Colonic mucosa (tissue), 4 donors: ENCODE measurements at places on chromosomes 5 and 9. TPM values are rescaled to one million over a fixed set of nuclear protein-coding genes. Genes with fewer than 3 reads are reported as not detected.
A peak's percentile ranks its signal among the peaks of the same experiment; 100 is the strongest.

DNA sequence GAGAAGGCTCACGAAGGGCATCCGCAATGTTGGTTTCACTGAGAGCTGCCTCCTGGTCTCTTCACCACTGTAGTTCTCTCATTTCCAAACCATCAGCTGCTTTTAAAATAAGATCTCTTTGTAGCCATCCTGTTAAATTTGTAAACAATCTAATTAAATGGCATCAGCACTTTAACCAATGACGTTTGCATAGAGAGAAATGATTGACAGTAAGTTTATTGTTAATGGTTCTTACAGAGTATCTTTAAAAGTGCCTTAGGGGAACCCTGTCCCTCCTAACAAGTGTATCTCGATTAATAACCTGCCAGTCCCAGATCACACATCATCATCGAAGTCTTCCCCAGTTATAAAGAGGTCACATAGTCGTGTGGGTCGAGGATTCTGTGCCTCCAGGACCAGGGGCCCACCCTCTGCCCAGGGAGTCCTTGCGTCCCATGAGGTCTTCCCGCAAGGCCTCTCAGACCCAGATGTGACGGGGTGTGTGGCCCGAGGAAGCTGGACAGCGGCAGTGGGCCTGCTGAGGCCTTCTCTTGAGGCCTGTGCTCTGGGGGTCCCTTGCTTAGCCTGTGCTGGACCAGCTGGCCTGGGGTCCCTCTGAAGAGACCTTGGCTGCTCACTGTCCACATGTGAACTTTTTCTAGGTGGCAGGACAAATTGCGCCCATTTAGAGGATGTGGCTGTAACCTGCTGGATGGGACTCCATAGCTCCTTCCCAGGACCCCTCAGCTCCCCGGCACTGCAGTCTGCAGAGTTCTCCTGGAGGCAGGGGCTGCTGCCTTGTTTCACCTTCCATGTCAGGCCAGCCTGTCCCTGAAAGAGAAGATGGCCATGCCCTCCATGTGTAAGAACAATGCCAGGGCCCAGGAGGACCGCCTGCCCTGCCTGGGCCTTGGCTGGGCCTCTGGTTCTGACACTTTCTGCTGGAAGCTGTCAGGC, 16.6 kb downstream of the SQSTM1 start:
- DNase-seq = no peak

DNA sequence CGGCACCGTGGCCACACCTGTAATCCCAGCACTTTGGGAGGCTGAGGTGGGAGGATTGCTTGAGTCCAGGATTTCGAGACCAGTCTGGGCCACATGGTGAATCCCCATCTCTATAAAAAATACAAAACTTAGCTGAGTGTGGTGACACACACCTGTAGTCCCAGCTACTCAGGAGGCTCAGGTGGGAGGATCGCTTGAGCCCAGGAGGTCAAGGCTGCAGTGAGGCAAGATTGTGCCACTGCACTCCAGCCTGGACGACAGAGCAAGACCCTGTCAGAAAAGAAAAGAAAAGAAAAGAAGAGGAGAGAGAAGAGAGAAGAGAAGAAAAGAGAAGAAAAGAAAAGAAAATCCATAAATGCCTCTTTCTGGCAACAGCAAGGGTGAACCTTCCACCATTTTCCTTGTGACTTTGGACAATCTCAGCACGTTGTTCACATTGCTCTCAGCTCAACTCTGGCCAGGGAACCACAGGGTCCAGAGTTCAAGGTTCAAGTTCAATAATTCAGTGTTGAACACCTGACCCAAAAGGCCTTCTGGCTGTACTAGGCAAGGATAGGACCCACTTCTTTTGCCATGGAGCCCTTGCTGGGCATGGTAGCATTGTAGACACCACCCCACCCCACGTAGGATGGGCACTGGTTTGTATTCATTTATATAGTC, 14.6 kb upstream of the DUSP1 start:
- no peak for DNase-seq

Gene DNAH5
- 0.05 TPM for total RNA-seq

GRCh38 chr5:60372786-60373185, 327.2 kb downstream of the DEPDC1B start:
- DNase-seq = no peak

DNA sequence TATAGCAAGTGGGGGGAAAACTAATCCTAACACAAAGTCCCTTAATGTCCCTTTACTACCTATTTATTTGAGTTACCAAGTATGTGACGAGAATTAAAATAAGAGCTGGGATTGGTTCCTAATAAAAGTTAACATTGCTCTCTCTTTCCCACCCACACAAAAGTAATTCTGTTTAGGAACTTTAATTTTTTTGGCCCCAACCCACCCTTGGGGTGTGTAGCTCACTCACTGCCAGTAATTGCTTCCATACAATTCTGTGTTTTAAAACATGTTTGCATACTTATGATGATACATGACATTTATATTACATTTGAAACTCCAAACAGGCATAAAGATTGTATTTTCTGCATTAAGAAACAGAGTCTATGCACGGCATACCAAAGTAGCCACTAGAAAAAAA, 106.5 kb downstream of the BNC2 start:
- DNase-seq = no peak

DNA sequence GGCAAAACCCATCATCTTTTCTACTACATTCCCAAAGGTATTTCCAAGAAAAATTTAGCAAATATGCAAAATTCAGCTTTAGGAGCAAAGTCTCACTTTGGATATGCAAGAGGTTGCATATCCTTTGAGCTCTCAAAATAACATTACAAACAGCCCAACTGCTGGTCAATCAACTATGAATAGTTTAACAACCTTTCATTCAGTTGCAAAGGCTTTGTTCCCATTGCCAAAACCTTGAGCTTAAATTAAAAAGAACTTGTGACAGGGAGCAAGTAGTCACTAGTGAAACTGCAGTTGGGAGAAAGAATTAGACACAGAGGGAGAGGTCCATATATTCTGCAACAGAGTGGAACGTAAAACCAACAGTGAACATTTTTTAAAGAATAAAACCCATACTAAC, 8.8 kb downstream of the ZNF608 start:
- DNase-seq = no peak

DNA sequence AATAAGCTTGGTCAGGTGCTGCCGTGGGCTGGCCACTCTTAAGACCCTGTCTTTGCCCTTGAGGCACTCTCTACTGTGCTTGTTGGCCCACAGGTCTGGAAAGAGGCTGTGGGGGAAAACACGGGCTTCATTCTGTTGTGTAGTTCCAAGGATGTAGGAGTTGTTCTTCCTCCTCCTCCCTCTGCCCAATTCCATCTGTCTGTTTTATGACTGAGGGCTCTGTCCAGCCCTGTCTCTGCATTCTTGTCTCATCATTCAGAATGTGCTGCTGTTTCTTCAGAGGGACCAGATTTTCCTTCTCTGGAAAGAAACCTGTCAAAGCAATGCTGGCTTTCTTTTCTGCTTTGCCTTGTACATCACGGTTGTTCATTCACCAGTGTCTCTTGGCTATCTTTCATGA, 84.1 kb downstream of the MAP1B start:
- DNase-seq = no peak

Gene CNTNAP3
- 1.6 TPM for total RNA-seq

DNA sequence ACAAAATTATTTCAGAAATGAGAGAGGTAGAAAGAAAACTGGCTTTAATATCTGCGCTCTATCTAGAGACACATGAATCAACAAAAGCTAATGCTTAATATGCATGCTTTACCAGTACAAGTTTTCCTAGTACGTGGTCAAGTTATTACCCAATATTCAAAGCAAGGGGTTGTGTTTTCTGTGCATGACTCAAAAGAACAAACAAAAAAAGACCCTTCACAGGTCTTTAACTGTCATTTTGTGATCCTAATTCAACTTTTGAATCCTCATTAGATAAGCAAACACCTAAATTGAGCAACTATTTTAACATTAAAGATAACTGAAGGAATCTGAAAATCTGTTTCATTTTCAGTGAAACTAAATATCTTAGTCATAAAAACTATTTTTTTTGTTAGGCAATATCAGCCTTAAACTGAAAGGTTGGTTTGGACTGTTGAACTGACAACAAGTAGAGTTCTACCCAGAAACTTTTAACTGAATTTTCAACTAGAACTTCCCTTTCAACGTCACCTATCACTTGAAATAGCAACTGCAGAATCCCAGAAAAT, 12.5 kb downstream of the ST8SIA4 start:
- DNase-seq = no peak

- peak; percentile 38 for DNase-seq
These were observed 5.6 kb downstream of the P4HA2 start for GRCh38 chr5:132221781-132222648.

Gene MSX2
- total RNA-seq = 0.88 TPM

GRCh38 chr9:32701321-32702022, 66.0 kb upstream of the TAF1L start:
- no peak for DNase-seq

Gene SEMA6A
- total RNA-seq = 89.9 TPM

- peak; percentile 2 for DNase-seq
These were observed 55.6 kb upstream of the COL5A1 start for GRCh38 chr9:134585746-134586706.

DNA sequence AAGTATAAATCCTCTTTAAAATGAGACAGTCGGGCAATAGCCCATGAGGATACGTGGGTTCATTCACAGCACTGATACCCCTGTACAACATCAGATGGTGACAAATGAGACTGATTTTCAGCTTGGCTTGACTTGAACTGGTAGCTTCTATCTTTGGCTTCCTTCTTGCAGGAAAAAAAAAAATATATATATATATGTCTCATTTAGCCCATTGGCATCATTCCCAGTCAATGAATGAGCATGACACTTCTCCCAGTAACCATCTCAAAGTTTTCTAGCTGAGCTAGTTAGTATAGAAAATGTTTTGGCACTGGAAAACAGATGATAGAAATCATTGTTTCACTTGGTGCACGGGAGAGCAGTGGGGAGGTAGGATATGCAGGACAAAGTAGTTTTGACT, 222.5 kb upstream of the TAS2R1 start:
- DNase-seq = no peak

Gene NR6A1
- 4.8 TPM for total RNA-seq

Gene PDE6A
- total RNA-seq = 1.5 TPM

DNA sequence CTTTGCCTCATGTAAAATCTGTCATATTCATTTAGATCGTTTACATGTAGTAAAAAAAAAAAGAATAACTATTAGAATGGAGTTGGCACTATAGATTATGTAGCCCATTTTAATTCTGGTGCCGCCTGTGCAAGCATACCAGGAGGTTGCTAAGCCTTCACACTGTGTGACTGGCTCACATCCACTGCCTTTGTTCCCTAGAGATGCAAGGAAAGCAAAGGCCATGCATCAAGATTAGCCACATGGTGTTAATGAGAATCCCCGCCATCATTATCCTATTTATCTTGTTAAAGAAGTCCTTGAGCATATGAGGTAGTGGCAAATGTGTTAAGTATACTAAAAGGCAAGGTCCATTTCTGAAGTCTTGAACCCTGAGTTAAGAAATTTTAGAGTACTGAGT, 279.6 kb downstream of the RFX3 start:
- DNase-seq = no peak

- no peak for DNase-seq
These were observed 88.2 kb upstream of the NR3C1 start for GRCh38 chr5:143491646-143492045.

DNA sequence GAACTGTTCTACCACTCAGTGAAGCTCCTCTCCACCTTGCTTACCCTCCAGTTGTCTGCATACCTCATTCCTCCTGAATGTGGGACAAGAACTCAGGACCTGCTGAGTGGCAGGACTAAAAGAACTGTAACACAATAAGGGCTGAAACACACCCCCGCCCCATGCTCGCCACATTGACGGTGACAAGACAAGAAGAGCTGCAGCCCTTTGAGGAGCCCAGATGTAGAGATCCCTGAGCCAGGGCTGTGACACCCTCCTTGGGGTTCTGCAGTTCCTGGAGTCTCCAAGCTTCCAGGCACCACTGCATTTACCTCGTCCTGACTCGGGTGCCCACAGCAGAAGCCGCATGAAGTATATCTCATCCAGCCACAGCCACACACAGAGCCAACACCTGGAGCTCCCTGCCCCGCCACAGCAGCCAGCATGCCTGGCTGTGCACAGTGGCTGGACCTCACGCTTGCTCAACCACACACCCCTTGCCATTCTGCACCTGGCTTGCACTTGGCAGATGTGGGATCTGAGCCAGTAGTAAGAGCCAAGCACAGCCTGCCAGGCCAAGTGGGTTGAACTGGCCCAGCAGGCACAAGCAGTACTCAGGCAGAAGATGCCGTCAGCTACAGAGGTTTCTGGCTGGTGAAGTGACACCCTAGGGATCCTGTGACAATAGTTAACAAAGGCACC, 166.1 kb downstream of the RNF180 start:
- no peak for DNase-seq

- DNase-seq = no peak
These were observed 6.0 kb downstream of the RAPGEF6 start for GRCh38 chr5:131628990-131629389.

DNA sequence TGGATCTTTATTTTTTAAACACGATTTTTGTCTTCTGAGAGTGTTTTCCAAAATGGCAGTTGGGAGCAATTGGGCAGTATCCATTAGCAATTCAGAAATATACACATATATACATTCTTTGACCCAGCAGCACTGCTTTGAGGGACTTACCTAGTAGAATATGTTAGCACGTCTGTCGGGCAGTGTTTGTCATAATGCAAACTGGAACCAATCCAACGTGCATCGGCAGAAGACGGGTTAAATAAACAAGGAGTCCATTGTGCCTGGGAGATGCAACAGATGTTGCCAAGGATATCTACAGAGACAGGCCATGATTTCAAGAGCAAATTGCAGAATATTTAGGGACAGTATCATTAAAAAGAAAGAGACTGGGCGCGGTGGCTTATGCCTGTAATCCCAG, 107.0 kb downstream of the COL5A1 start:
- DNase-seq = no peak

GRCh38 chr9:111005746-111006470, 32.4 kb downstream of the LPAR1 start:
- no peak for DNase-seq

GRCh38 chr5:135593141-135593540, 14.3 kb upstream of the CXCL14 start:
- DNase-seq = no peak

- DNase-seq = no peak
These were observed 415.9 kb upstream of the KLF4 start for GRCh38 chr9:107905308-107906020.

DNA sequence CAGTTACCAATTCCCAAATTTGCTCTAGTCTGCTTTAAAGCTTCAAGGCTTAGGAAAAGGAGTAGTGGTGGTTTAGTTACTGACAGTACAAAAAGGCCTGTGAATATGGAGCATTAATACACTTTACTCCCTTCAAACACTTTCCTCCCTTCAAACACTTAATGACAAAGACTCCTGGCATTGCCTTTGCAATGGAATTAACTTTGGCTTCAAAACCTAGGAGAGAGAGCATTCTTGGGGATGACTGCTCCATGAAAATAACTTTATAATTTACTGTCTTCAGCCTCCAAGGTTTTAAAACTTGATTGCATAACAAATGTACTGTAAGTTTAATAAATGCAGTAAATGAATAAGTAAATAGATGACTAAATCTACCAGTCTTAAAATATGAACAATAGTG, 185.6 kb downstream of the TRPM3 start:
- no peak for DNase-seq

DNA sequence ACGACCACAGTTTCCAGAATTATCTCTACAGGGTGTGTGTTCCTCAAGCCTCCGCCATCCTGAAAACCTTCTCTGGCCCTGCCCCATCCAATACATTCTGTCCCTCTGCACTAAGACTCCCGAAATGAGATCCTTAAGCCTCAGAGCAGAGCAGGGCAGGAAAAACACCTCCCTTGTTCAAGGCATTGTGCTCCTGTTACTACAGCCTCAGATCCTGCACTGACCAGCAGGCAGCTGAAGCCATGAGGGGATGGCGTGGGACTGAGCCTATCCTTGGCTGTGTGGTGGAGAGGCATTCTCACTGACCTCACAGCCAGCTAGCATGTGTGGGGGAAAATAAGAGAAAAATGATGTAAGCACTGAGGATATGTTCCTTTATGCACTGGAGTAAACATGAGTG, 106.7 kb upstream of the PHYKPL start:
- DNase-seq = no peak

Gene PRRX2
- 0.85 TPM for total RNA-seq

Gene ZNF462
- total RNA-seq = 29.3 TPM
